ENCODE measurements at places on chromosomes 3 and 15. TPM values are rescaled to one million over a fixed set of nuclear protein-coding genes. Genes with fewer than 3 reads are reported as not detected.
A peak's percentile ranks its signal among the peaks of the same experiment; 100 is the strongest.

Gene PARP9
- total RNA-seq: 32.5 TPM

Gene CHRNA5
- 5.5 TPM for total RNA-seq

DNA sequence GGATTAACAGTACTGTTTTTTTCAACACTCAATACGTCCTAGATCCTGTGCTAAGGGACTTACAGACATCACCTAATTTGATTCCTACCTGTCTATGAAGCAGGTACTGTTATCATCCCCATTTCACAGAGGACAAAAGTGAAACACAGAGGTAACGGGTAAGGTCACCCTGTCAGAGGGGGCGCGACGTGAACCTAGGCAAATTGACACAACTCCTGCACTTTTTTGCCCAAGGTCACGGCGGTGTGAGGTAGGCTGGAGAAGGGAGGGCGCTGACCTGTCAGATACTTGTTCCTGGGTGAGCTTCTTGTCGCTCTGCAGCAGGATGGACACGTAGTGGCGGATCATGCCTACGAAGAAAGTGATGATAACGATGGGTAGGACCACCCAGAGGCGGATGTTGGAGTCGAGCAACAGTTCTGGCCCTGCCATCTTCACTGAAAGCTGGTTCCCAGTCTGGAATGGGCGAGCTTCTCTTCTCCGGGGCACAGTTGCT lies 363 bp downstream of the EMC3 start:
- no peak for DNase-seq
- peak overlapping the region; percentile 96 for H3K4me3 ChIP-seq
- H3K4me1 ChIP-seq: peaks cover 24% of the 10 kb centered on the region
- H3K36me3 ChIP-seq: no peaks in the 10 kb centered on the region

Gene SCN11A
- 1.6 TPM for total RNA-seq

Gene TGM5
- not detected for total RNA-seq

GRCh38 chr3:132231633-132232032 lies 85.6 kb upstream of the ACP3 start:
- no peak for DNase-seq
- H3K4me1 ChIP-seq: no peaks in the 10 kb centered on the region
- no peaks in the 10 kb centered on the region for H3K36me3 ChIP-seq
- no peaks in the 10 kb centered on the region for H3K27me3 ChIP-seq
